CD4-positive, alpha-beta memory T cell (primary cell): ENCODE measurements at places on chromosomes 3 and 15. TPM values are rescaled to one million over a fixed set of nuclear protein-coding genes. Genes with fewer than 3 reads are reported as not detected.

- H3K36me3 ChIP-seq = no peaks in the 10 kb centered on the region
- H3K27ac ChIP-seq = no peak overlapping the region
- no peaks in the 10 kb centered on the region for H3K27me3 ChIP-seq
- H3K4me3 ChIP-seq = no peak overlapping the region
- DNase-seq = no peak
Measured at GRCh38 chr3:175029828-175030227, 170.7 kb downstream of the NAALADL2 start.

GRCh38 chr15:43270113-43270665 is 3.5 kb upstream of the TGM5 start:
- no peak overlapping the region for H3K4me3 ChIP-seq
- H3K27me3 ChIP-seq = no peaks in the 10 kb centered on the region
- H3K36me3 ChIP-seq = no peaks in the 10 kb centered on the region
- DNase-seq = no peak

Gene HMG20A
- 49.6 TPM for total RNA-seq

Gene PARP15
- 74.5 TPM for total RNA-seq

Gene ZBTB47
- total RNA-seq = 1.4 TPM

GRCh38 chr15:56425976-56426375 is 39.0 kb downstream of the MNS1 start:
- no peak overlapping the region for H3K4me3 ChIP-seq
- H3K4me1 ChIP-seq = no peaks in the 10 kb centered on the region
- no peak overlapping the region for H3K27ac ChIP-seq
- DNase-seq = no peak

DNA sequence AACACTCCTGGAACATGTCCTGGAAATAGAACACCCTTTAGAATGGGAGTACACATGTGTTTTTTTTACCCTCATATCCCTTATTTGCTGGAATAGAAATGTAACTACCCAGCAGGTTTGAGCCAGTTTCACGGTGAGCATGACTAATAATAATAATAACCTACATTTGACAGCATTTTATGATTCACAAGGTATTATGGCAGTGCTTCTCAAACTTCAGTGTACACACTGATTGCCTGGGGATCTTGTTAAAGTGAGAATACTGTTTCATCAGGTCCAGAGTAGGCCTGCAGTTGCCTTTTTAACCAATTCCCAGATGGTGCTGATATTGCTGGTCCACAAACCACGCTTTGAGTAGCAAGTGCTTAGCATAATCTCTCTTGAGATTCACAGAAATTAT is 63.9 kb downstream of the NFKBIZ start:
- H3K27me3 ChIP-seq = no peaks in the 10 kb centered on the region
- no peak overlapping the region for H3K27ac ChIP-seq
- DNase-seq = no peak
- H3K4me1 ChIP-seq = no peaks in the 10 kb centered on the region

Gene FSTL1
- total RNA-seq = 0.47 TPM

Gene SUSD5
- not detected for total RNA-seq

Gene ITIH3
- total RNA-seq = not detected

Gene TMEM62
- 14.3 TPM for total RNA-seq

DNA sequence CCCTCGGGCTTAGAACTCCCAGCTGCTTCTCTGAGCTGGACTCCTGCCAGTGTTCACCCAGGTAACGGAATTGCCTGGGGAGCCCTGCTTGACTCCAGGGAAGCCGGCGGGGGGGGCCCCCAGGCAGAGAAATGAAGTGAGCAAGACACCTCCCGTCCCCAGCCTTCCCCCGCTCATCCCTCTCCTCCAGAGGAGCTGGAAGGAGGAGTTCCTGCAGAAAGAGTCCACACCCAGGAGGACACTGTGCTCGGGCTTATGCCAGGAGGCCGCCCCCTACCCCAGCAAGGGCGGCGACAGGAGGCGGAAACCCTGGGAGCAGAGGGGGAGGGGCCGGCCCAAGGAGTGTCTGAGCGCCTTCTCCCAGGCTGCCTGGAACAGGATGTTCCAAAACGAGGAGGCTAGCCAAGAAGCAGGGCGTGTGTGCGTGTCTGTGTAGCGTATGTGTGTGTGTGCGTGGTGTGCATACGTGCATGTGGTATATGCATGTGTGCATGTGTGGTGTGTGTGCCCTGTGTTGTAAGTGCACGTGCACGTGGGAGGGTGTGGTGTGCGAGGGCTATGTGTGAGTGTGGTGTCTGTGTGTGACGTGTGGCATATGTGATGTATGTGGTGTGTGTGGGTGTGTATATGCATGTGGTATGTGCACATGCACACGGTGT is 511.3 kb downstream of the SHQ1 start:
- H3K4me3 ChIP-seq = no peak overlapping the region
- no peaks in the 10 kb centered on the region for H3K27me3 ChIP-seq
- no peak for DNase-seq
- no peaks in the 10 kb centered on the region for H3K4me1 ChIP-seq
- no peak overlapping the region for H3K27ac ChIP-seq

Gene ISLR
- not detected for total RNA-seq

DNA sequence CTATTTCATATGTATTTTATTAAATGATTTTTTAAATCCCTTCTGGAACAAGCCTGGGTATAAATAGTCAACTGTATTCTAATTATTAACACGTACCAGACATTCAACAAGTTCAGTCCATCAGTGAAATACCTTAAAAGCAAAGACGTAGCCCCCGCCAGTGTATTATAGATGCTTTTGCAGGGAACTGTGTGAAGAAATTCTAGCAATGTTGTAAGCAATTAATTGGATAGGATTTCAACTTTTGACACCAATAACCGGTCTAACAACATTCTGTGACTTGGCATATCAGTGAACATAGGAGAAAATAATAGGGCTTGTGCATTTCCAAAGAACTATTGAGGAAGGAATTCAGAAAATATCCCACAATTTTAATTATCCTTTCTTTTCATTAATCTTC is 67.2 kb upstream of the TGFBR2 start:
- no peaks in the 10 kb centered on the region for H3K36me3 ChIP-seq
- no peaks in the 10 kb centered on the region for H3K4me1 ChIP-seq
- H3K27ac ChIP-seq = no peak overlapping the region
- no peaks in the 10 kb centered on the region for H3K27me3 ChIP-seq
- H3K4me3 ChIP-seq = no peak overlapping the region

Gene CHAC1
- 1.2 TPM for total RNA-seq

Gene PTPRG
- not detected for total RNA-seq

DNA sequence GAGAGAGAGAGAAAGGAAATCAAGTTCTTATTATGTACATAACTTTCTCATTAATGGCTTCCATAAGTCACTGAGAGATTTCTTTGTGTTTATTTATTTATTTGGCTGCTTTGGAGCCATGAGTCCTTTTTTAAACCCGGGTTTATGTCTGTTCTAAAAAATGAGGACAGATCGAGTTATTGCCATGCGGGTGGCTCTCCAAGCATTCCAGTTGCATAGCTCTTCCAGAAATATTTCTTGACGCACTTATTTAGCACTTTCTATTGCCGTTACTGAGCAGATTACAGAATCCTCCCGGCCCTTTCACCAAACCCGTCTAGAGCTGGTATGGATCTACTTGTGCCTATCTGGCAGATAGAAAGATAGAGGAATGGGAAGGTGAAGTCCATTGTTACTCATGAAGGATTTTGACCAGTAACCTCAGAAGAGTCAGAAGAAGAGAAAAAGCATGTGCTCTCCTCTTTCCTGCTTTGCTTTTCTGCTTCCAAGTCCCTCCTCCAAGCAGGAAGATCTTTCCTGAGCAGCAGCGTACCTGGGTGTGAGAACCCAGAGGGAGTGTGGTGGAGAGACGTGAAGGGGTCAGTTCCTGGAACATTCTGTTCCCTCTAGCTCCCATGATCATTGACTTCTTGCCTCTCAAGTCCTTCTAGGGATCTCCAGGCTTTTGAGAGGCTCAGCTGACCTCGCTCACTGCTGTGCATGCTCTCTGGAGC is 112.8 kb downstream of the LPP start:
- no peak overlapping the region for H3K4me3 ChIP-seq
- no peaks in the 10 kb centered on the region for H3K4me1 ChIP-seq
- H3K27me3 ChIP-seq = no peaks in the 10 kb centered on the region
- no peak for DNase-seq

DNA sequence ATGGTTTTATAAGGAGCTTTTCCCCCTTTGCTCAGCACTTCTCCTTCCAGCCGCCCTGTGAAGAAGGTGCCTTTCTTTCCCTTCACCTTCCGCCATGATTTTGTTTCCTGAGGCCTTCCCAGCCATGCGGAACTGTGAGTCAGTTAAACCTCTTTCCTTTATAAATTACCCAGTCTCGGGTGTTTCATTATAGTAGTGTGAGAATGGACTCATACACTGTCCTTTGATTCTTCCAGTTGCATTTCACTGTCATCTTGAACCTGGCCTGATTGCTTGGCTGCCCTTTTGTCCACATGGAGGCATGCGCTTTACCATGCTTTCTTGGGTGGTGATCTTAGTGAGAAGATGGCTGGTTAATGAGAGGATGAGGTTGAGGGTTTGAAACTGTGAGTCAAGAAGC is 23.2 kb downstream of the USP13 start:
- no peaks in the 10 kb centered on the region for H3K4me1 ChIP-seq
- no peaks in the 10 kb centered on the region for H3K27me3 ChIP-seq
- H3K27ac ChIP-seq = no peak overlapping the region
- DNase-seq = no peak

- H3K4me1 ChIP-seq = peaks cover 34% of the 10 kb centered on the region
- no peak overlapping the region for H3K4me3 ChIP-seq
- H3K27me3 ChIP-seq = no peaks in the 10 kb centered on the region
Measured at GRCh38 chr15:101188637-101189408, 63.0 kb downstream of the CHSY1 start.

Gene ZNF660
- total RNA-seq = 0.61 TPM

- H3K4me1 ChIP-seq = no peaks in the 10 kb centered on the region
- H3K27me3 ChIP-seq = no peaks in the 10 kb centered on the region
Measured at GRCh38 chr3:43584043-43584826, 37.6 kb downstream of the ANO10 start.

DNA sequence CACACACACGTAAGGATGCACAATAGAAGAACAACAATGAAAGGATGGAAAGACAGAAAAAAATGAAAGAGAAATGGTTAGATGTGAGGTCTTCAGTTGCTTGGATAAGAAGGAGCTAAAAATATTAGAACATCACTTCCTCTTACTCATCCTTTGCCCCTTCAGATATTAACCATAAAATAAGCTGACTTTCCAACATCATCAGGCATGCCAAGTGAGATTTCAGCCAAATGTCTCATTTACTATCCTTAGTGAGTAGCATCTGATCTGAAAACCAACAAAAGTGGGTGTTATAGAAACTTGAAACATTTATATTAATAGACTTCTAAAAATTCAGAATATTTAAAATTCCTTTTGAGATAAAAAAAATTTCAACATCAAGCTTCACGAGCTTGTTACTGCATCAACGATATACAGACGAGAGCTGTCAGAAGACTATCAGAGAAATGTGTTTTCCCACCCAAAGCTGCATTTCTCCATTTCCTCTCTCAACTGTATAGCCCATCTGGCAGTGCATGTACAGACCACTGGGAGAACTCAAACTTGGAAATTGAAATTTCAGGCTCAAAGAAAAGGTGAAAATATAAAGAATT is 25.4 kb upstream of the LSAMP start:
- H3K27ac ChIP-seq = no peak overlapping the region
- H3K36me3 ChIP-seq = no peaks in the 10 kb centered on the region
- H3K4me3 ChIP-seq = no peak overlapping the region
- H3K4me1 ChIP-seq = no peaks in the 10 kb centered on the region
- DNase-seq = no peak
- no peaks in the 10 kb centered on the region for H3K27me3 ChIP-seq

Gene PROK2
- 0.33 TPM for total RNA-seq

Gene ZSCAN29
- total RNA-seq = 34.8 TPM

Gene SLC2A2
- not detected for total RNA-seq

GRCh38 chr3:71201939-71202338 is 381.6 kb downstream of the FOXP1 start:
- no peak overlapping the region for H3K27ac ChIP-seq
- no peaks in the 10 kb centered on the region for H3K27me3 ChIP-seq
- peaks cover 7% of the 10 kb centered on the region for H3K36me3 ChIP-seq
- DNase-seq = no peak
- no peak overlapping the region for H3K4me3 ChIP-seq

- no peak overlapping the region for H3K27ac ChIP-seq
- H3K4me1 ChIP-seq = no peaks in the 10 kb centered on the region
- H3K27me3 ChIP-seq = no peaks in the 10 kb centered on the region
- H3K4me3 ChIP-seq = no peak overlapping the region
- no peaks in the 10 kb centered on the region for H3K36me3 ChIP-seq
Measured at GRCh38 chr3:168467115-168467714, 371.5 kb upstream of the GOLIM4 start.

- no peaks in the 10 kb centered on the region for H3K36me3 ChIP-seq
- H3K27ac ChIP-seq = no peak overlapping the region
- no peak for DNase-seq
- H3K27me3 ChIP-seq = no peaks in the 10 kb centered on the region
- no peaks in the 10 kb centered on the region for H3K4me1 ChIP-seq
- H3K4me3 ChIP-seq = no peak overlapping the region
Measured at GRCh38 chr3:128508852-128509251, 15.9 kb upstream of the GATA2 start.

DNA sequence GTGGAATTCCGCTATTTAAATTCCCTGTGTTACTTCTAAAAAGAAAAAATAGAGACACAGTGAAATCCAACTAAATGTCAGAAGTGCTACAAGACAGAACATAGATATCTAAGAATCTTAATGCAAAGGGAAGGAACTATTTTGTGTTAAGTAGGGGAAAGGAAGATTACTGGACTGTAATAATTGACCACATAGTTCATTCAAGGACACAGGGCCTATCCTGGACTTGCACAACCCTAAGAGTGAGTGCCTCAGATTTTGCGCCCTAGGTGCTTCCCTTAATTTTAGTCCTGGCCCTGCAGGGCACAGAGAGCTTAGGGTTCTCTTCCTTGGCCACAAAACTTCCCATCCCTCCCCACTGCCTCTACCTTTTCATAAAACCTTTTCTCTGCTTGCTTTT is 3.5 kb upstream of the IL20RB start:
- no peak for DNase-seq
- no peaks in the 10 kb centered on the region for H3K36me3 ChIP-seq
- no peaks in the 10 kb centered on the region for H3K27me3 ChIP-seq

Gene ARGFX
- not detected for total RNA-seq

GRCh38 chr3:44576613-44577012 is 8.2 kb upstream of the ZNF660 start:
- H3K4me1 ChIP-seq = no peaks in the 10 kb centered on the region
- DNase-seq = no peak
- H3K4me3 ChIP-seq = no peak overlapping the region

Gene GOLGA8R
- total RNA-seq = 4.6 TPM
